Stimulated activated naive CD4-positive, alpha-beta T cell treated with Interleukin-2 at 50 U/mL for 16 hours (primary cell): ENCODE measurements at places on chromosomes 16 and 17.

- no peak for DNase-seq
Observed at GRCh38 chr16:5059386-5060072, 6.2 kb downstream of the C16orf89 start.

GRCh38 chr17:78884148-78884825, 18.7 kb downstream of the CEP295NL start:
- DNase-seq: no peak

- DNase-seq: no peak
Observed at GRCh38 chr17:71993363-71993762, 127.5 kb upstream of the SOX9 start.

- DNase-seq: peak; percentile 80
Observed at GRCh38 chr17:41647940-41648410, 23.6 kb upstream of the KRT17 start.

GRCh38 chr17:73257516-73257915, 4.2 kb downstream of the CPSF4L start:
- DNase-seq: no peak

- no peak for DNase-seq
Observed at GRCh38 chr16:4892361-4893102, 44.4 kb downstream of the PPL start.

DNA sequence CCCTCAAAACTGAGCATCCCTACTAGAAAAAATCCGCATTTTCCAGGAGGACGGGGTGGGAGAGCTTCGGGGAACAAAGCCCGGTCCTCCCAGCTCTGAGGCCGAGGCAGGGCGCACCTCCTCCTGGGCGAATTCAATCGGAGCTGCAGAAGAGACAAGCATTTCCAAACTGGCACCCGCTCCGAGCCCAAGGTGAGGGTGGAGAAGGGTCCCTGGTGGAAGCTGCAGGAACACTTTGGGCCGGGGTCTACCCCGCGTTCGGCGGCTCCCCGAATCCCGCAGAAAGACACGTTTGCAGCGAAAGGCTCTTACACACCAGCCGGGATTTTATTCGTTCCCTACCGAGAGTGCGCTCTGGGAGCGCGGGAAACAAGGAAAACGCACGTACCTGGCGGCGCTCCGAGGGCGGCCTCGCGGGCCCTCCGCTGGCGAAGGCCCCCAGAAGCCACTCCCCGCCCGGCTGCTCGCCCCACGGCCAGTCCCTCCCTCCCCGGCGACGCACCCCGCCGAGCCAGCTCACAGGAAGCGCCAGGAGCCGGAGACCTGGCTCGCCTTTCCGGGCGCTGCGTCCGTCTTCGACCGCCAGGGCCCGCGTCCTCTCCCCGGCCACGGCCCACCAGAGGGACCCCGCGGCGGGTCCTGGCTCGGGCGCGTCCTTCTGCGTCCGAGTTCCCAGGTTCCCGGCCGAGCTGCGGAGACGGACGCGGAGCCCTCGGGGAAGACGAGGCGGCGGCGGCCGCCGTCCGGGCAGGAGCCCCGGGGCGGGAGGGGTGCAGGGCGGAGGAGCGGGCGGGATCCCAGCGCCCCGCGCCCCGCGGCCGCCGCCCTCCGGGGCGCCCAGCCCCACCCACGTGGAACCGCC, 49.8 kb upstream of the BAHCC1 start:
- DNase-seq: peak; percentile 31

DNA sequence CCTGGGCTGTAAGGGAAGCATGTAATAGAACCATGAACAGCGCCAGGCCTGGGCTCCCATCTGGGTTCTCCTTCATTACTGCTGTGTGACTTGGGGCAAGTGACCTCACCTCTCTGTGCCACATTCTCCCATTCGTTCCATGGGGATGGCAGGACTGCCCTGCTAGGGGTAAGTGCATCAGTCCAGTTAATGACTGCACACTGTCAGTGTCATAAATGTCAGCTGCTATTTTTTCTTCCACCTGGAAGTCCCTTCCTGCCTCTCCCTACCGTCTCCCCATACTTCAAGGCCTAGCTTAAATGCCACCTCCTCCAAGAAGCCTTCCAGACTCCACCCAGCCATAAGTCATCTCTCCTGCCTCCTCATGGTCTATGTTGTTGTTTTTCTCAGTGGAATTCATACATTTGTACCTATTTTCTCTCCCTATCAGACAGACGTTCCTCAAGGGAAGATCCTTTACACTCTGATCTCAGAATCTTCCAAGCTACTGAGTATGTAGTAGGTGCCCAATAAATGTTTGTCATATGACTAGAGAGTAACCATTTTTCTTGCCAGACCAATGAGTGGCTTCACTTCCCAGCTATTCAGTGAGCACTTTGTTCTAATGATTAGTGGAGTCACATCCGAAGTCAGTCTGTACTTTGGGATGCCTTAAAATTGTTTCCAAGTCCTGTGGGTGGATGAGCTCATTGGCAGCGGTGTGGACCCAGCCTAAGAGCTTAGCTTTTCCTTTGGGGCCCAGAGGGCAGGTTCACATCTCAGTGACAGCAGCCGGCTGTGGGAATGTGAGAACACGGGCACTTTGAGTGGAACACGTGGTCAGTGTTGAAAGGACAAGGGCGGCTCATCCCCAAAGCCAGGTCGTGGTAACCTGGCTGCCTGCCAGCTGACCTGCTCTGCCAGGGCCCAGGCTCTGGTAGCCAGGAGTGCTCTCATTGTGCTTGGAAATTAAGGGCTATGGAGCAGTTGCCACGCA, 147.5 kb upstream of the GSE1 start:
- DNase-seq: no peak

DNA sequence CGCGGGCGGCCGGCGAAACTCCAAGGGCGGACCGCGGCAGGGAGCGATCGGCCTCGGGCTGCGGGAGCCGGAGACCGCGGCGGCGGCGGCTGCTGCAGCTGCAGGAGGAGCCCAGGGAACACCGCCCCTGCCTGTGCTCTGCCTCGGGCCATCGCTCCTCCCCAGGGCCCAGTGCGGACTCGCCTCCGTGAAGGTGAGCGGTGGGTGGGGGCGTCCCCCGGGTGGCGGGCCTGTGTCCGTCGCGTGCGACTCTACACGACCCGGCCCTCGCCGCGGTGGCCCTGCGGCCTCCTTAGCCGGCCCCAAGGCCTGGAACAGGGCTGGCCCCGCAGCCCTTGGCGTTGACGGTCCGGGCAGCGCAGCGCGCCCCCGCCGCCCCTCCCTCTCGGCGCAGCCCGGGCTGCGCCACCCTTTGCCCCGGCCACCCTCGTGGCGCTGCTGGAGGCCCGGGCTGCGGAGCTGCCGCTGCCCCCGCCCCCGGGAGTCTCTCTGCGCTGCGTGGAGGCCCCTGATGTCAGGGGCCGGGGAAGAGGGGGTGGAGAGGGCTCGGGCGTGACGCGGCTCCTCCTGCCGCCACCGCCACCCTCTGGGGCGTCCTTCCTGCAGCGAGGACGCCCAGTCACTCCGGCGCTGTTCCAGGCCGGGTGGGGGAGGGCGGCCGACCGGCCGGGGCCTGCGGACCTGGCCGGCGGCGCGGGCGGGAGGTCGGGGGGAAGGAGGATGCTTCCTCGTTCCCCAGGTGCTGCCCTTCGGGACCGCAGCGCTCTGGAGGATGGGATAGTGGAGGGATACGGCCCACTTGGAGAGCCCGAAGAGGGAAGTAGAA, 485 bp downstream of the DYNLL2 start:
- peak; percentile 74 for DNase-seq

- no peak for DNase-seq
Observed at GRCh38 chr17:32831627-32832243, 45.2 kb downstream of the MYO1D start.

DNA sequence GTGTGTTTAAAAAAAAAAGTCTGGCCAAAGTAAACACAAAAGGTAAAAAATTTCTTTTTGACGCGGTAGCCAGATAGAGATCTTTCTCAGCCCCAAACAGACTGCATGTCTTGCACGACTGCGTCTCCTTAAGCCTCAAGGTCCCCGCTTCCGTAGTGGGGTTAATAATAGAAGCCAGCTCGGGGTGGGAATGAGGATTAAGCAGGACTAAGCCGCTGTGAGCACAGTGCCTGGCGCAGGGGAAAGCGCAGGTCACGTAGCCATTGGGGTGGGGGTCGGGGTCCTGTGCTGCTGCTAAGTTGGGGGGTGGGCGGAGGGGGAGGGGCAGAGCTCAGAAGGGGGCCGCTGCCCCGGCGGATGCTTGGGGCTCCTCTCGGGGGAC, 521 bp downstream of the GGA2 start:
- no peak for DNase-seq

DNA sequence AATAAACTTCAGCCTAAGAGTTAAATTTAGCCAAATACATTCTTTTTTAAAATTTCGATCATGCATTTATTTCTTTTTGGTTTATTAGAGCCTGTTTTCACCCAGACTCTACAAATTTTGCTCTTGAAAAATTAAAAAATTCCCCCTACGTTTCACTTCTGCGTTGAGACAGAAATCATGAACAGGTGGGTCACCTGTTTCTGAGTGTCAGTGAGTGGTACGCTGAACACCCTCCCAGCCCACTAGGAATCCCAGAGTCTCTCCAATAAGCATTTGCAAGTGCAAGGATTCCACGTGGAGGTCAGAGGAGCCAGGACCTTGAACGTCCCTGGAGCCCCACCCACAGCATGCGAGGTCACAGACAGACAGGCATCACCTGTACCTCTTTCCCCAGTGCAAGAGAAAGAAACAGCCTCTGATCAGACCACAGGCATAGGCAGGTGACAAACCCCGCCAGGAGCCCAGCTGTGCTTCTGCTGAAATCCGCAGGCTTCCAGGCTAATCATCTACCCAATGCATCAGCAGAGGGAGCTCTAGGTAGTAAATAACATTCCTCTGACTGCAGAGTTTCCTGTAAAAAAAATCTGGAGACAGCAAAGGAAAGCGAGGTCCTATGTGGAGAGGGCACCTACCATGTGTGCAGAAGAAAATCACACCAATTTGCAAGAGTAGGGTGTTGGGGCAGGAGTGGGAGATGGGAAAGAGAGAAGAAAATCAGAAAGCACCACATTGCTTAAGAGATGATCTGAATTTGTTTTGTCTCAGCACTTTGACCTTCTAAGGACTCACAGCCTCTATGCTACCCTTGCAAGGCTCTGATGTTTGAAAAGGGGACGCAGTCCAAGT, 5.9 kb upstream of the XYLT1 start:
- peak; percentile 9 for DNase-seq

DNA sequence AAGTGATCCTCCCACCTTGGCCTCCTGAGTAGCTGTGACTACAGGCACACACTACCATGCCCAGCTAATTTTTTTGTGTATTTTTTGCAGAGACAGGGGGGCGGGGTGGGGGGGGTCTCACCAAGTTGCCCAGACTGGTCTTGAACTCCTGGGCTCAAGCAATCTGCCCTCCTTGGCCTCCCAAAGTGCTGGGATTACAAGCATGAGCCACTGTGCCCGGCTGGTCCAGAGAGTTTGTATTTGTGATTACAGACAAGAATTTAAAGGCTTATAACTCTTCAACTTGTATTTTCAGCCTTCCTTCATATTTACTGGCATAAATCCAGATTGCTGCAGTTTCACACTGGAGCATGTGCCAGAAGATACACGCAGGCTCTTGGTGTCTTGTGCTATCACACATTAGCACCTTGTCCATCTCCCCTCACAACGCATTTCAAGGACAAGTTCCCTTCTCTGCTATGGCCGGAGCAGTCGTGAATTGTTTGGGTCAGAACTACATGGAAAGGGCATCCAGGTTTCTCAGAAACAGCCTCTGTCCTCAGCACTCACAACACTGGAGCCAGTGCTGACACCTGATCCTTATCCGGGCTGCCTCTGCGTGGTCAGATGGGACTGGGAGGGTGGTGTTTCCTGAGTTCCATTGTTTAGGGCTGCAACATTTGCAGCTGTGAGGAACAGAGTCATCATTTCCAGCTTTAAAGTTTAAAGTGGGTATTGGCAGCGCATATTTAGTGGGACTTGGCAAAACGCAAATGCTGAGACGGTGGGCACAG, 28.1 kb downstream of the WSCD1 start:
- DNase-seq: no peak

DNA sequence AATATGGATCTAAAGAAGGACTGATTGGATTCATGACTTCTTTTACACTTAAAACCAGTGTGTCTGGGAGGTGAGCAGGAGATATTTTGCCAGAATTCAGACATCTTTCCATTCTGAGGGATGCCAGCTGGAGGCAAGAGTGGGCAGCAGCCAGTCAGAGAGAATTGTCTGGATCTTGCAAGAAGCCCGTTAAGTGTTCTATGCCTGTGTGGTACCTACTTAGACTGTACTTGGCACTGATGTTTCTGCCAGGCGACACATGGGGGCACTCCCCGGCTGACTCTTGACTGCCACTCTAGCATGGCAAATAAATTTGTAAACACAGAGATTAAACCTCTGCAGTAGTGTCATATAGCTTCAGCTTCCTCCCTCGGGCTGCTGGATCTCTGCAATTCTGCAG, 247.7 kb downstream of the UTP18 start:
- DNase-seq: no peak

DNA sequence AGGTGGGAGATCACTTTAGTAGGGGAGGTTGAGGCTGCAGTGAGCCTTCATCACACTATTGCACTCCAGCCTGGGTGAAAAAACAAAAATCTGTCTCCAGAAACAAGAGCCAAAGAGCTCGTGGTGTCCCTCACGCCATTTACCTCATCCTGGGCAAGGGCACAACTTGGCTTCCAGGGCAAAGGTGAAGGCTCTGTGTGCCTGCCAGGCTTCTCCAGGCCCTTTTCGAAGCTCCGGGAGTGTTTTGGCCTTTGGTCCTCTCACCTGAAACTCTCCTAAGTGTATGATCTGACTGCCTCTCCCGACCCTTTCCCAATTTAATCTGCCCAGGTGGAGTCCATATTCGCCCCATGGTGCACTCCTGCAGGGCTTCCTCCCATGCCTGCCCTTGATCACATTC, 11.6 kb upstream of the CES3 start:
- no peak for DNase-seq

DNA sequence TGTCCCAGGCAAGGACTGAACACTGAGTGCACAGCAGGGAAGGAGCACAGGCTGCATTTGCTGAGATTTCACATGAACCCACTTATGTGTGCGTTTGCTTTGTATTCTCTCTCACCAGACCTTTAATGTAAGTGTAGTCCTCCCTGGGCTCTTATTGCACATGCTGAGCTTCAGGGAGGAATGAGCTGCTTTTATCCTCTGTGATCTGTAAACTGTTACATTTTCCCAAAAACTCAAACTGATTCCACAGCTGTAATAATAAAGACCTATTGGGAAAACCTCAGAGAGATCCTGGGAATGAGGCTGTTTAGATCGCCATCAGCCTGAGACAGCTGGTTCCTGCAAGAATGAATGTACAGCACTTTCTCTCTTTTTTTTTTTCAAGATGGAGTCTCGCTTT, 53.6 kb upstream of the ADORA2B start:
- DNase-seq: no peak

DNA sequence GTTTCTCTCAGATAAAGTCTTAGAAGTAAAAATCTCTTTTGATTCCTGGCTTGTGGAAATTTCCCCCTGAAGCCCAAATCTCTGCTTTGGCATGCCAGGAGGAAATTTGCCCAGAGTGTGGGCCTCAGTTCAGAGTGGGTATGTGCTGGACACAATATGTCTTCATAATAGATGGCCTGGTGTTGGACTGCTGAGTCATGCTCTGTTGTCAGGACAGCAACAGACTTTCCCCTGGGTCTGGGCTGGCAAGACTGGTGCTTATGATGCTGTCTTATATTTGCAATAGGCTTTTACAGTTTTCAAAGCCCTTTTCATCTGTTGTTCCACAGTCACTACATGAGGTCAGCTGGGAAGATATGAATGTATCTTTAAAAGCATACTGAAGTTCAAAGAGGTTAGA, 57.0 kb downstream of the SHISA9 start:
- no peak for DNase-seq
